GM12865 (cell line): ENCODE measurements at places on chromosomes 4 and X.
A peak's percentile ranks its signal among the peaks of the same experiment; 100 is the strongest.

DNA sequence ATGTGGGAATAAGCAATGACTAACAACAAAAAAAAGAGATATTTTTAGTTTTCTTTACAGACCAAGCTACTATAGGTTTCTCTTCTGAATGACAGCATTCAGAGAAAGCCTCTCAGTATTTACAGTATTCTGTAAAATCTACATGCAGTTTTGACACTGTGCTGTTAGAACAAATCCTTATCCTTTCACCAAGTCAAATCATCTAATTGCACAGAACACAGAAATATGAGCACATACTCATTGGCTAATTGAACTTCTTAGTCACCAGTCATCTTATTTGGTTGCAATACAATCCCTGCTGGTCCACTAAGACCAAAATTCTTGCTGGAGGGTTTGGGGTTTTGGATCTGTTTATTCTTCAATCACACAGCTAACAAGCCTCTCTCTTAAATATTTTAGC, 5.7 kb downstream of the ACOT9 start:
- DNase-seq: peak; percentile 2

GRCh38 chrX:135024526-135024925, 2.2 kb upstream of the RTL8B start:
- no peak for DNase-seq

DNA sequence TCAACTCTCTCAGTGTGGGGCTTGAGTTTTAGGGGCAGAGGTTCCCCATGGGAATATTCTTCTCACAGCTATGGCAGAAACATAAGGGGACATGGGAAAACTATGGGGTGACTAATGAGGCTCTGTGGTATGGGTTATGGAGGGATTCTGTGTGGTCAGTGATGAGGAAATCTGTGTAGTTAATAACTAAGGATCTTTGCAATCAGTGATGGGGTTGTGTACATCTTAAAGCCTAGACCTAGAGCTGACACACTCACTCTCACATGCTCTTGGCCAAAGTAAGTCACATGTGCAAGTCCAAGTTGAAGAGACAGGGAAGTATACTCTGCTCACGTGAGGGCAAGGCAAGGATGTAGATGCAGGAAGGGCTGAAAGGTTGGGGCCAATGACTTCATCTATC, 86.4 kb upstream of the UXT start:
- DNase-seq: no peak

DNA sequence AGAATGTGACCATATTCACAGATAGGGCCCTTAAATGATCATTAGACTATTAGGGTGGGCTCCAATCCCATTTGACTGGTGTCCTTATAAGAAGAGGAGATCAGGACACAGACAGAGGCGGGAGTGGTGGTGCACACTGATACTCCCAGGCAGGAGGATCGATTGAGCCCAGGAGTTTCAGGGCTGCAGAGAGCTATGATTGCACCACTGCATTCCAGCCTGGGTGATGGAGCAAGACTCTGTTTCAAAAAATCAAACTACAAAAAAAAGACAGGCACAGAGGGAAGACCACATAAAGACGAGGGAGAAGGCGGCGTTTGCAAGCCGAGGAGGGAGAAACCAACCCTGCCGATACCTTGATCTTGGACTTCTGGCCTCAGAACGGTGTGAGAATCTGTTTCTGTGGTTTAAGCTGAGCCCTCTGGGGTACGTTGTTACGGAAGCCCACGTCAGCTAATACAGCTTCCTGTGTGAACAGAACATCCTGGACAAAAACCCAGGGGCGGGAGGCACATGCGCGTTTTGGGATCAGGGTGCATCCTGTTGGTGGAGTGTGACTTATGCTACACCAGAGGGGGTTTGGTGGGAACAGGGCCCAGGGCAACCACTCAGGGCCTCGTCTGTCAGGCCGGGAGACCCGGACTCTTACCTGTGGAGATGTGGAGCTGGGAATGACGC, 211.8 kb upstream of the PSAPL1 start:
- no peak for DNase-seq

DNA sequence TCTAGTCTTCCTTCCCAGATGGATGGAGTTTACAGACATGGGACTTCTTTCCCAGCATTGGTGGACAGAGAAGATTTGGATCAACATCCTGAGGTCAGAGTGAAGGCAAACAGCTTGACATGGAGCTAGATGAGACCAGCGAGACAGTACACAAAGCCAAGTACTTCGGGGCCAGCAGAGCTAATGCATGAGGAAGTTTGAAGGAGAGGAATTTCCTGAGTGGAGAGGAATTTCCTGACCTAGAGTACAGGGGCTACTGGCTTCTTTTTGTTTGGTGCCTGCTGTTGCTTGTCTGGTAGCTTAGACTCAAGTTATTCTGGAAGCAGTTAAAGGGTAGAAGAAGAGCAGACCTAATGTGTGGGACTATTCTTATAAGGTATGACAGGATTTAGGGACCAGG, 69.1 kb upstream of the EOLA2 start:
- DNase-seq: no peak

DNA sequence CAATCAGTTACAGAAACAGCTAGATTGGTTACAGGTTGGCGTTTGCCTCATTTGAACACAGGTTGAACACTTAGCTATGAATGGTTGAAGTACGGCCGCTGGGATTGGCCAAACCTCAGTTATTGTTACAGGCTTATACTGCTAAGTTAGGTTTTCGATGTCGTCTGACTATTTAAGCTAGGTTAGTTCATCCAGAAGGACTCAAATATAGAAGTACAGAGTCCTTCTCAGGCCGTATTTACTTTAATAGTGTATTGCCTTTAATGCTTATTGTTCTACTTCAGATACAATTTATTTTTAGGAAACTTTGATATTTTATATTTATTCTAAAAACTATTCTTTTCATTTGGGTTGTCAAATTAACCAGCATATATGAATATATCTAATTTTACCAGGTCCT, 334.7 kb downstream of the FAT4 start:
- DNase-seq: no peak

DNA sequence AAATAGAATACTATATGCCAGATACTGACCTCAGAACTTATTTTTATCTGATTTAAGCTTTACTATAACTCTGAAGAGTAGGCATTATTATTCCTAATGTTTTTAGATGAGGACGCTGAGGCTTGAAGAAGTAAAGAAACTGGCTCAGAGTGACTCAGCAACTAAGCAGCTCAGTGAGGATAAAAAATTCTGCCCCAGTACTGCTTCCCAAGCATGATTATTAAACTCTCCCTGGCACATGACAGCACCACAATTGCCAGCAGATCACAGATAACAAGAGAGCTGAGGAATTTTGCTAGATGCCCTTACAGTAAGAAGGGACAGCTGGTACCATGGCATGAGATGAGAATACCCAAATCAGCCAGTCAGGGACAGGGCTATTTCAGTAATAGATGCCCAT, 219.4 kb downstream of the NKX6-1 start:
- no peak for DNase-seq

DNA sequence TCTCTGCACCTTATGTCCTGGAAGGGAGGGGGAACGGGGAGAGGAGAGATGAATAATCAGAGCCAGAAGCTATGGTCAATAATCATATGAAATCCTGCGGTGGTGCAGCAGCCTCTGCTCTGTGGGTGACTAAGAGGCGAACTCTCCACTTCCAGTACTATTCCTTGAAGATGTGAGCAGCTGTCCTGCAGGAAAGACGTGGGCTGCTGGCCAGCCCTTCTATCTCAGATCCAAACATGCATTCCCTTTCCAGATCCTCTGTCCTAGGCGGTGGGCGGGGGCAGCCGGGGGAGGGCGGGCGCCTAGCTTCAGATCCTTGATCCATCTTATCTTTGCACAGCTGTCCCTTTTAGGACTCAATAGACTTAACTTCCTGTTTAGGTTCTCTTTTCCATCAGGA, 34.5 kb downstream of the SPINK2 start:
- DNase-seq: no peak

GRCh38 chr4:83171436-83172039, 57.0 kb upstream of the PLAC8 start:
- DNase-seq: no peak

DNA sequence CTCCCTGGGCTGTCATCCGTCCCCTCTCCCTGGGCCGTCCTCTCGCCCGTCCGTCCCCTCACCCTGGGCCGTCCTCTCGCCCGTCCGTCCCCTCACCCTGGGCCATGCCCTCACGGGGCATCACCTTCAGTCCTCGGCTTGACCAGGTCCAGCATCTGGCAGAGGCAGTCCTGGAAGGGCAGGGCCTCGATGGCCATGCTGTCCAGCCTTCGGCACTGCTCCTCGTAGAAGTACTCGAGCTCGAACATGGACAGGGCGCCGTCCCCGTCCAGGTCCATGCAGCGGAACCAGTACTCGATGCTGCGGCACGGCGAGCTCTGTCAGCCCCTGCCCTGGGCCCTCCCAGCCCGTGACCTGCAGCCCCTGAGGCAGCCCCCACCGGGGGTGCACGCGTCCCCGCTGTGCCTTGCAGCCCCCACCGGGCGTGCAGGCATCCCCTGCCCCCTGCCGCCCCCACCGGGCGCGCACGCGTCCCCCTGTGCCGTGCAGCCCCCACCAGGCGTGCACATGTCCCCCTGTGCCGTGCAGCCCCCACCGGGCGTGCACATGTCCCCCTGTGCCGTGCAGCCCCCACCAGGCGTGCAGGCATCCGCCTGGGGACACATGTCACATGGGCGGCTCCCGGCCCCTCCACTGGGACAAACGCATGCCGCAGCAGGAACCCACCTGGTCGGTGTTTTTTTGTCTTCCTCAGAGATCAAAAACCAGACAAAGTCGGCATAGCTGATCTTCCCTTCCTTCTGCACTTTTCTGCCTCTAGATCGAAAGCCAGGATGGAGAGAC, 22.2 kb upstream of the GTPBP6 start:
- DNase-seq: no peak

GRCh38 chrX:120302434-120302833, 8.8 kb downstream of the TMEM255A start:
- peak; percentile 82 for DNase-seq

DNA sequence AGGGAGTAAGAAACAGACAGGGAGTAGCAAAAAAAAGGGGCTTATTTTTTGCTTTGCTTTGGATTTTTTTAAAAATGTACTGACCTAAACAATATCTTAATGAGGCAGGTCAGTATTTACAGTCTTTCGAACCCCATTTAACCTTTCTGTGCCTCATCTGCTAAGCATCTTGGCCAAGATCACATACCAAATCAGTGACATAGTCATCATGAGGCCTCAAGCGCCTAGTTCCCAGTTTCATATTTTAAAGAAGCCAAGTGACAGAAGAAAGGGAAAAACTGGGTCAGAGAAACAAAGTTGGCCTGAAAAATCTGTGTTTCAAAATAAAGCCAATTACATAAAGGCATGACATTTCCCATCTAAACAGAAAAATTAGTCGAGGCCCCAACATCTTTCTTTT, 94.6 kb upstream of the WDR44 start:
- DNase-seq: no peak

- DNase-seq: no peak
Observed at GRCh38 chrX:110806145-110806544, 10.5 kb upstream of the CHRDL1 start.

DNA sequence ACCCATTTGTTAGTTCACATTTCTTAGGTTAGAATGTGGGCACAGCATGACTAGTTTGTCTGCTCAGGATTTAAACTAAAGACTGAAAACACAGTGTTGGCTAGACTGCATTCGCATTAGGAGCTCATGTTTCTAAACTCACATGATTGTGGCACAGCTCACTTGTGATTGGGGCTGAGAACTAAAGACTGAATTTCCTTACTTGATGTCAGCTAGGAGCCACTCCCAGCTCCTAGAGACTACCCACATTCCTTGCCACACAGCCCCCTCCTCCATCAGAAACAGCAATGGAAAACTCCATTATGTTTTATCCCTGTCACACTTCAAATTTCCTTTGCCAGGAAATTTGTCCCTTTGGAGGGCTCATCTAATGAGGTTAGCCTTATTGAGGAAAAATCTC, 170.2 kb upstream of the NUDT6 start:
- no peak for DNase-seq

- DNase-seq: no peak
Observed at GRCh38 chr4:118921786-118922185, 33.1 kb downstream of the SYNPO2 start.
